ENCODE measurements at places on chromosomes 6 and 20. TPM values are rescaled to one million over a fixed set of nuclear protein-coding genes. Genes with fewer than 3 reads are reported as not detected.

SYCP2L gene
- 3.9 TPM for total RNA-seq

GPANK1 gene
- 13.6 TPM for total RNA-seq

SOX12 gene
- total RNA-seq, result 33.9 TPM

EYA2 gene
- total RNA-seq, result 2.6 TPM

RBM24 gene
- 10.3 TPM for total RNA-seq

RAET1L gene
- not detected for total RNA-seq

TMEM239 gene
- total RNA-seq, result not detected

POLR1H gene
- total RNA-seq, result 32.4 TPM

PBOV1 gene
- total RNA-seq, result not detected

RWDD2A gene
- 2.2 TPM for total RNA-seq

DZANK1 gene
- 2.6 TPM for total RNA-seq

RAET1G gene
- total RNA-seq, result 7.7 TPM

CITED2 gene
- total RNA-seq, result 23.8 TPM

APCDD1L gene
- total RNA-seq, result not detected

CAGE1 gene
- total RNA-seq, result not detected

GPLD1 gene
- total RNA-seq, result 0.93 TPM

HS3ST5 gene
- not detected for total RNA-seq

IPCEF1 gene
- not detected for total RNA-seq

PRND gene
- total RNA-seq, result not detected

FNDC11 gene
- total RNA-seq, result 0.09 TPM

TMEM14C gene
- total RNA-seq, result 144 TPM

BMP5 gene
- not detected for total RNA-seq
